ENCODE measurements at places on chromosomes 11 and 22.
A peak's percentile ranks its signal among the peaks of the same experiment; 100 is the strongest.

GRCh38 chr11:34585304-34585734 is 35.6 kb upstream of the EHF start:
- DNase-seq, result no peak

DNA sequence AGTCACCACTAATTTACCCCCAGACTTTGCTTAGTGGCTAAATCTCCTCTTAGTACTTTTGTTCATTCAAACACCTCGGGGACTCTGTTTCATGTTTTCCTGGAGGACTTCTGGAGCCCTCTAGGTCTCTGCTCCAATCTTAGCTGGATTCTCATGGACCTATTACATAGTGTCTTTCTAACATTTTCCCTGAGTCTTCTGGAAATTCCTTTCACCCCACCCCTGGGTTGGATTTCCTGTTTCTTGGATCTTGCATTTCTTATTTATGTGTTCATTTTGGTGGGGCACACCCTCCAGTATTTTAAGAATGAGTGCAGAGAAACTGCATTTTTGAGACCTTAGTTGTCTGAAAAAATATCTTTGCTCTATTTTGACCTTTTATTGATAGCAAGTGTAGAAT is 220.1 kb downstream of the BLID start:
- no peak for DNase-seq

DNA sequence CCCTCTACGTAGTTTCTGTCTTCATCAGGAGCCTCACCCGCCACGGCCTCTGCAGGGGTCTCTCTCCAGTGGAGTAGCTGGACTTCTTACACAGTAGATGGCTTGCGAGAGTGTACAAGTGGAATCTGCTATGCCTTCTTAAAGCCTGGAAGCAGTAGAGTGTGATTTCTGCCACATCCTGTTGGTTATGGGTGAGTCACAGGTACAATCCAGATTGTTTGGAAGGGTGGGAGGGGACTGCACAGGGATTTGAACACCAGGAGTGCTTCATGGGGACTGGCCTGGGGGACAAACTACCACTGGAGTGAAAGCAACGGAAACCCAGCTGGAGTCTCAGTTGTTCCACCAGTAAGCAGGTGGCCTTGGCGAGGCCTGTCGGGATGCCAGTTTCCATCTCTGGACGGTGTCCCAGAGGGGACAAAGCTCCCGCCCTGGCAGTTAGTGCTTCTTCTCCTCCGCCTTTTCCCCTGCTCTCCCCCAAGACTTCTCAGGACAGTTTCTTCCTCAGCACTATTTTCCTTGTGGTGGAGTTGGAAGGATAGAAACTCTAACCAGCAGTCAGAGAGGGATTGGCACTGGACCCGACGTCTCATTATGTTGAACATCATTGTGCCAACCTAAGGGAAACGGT is 85.0 kb upstream of the RCN1 start:
- DNase-seq, result no peak

GRCh38 chr22:42344361-42344905 is 74.0 kb upstream of the TCF20 start:
- DNase-seq, result no peak

DNA sequence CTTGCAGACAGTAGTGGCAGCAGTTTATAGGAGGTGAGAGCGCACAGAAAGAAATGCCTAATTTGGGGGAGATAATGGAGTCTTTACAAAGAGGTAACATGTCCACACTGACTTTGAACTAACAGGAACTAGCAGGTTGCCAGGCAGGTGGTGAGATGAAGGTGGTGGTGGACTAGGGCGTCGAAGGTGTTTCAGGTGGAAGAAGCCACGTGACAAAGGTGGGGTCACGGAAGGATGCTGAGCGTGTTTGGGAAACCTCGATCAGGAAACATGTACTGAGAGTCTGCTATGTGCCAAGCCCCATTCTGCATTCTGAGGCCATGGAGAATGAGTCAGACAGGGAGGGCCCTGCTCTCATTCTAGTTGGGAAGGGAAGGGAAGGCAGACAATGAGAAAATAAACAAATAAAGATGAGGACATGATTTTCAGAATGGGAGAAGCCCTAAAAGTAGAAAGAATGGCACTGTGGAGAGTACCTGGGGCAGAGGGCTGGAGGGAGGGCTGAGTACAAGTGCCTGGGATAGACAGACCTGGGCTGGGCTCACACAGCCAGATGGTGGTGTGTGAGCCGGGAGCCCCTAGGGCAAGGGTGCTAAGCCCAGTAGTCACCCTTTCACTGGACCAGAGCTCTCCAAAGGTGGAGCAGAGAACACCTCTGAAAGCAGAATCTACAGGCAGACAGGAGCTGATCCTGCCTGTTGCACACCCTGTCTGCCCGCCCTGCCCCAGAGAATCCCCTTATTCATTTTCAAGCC is 16.2 kb upstream of the NNMT start:
- no peak for DNase-seq

DNA sequence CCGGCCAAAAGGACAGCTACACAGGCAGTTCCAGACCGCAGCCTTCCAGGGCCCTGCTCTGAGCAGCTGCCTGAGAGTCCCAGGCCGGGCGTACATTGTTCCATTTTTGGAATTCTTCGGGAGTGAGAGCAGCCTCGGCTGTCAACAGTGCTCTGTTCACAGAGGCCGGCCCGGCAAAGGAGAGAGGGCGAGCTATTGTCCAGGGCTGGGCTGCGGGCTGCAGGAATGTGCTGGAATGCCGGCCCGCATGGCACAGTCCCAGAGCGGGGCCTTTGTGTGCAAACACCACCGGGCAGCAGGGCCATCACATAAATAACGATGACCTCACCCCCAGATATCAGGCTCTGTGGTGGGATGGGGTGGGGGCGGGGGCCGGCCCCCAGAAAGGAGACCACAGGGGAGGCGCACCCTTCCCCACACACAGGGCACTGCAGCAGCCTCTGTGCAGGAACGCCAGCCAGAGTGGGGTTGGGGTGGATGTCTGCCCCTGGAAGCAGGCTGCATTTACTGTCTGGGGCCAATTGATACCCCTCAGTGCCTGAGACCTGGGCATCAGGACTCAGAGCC is 15.8 kb downstream of the LINC01488 start:
- no peak for DNase-seq

- DNase-seq, result no peak
Observed at GRCh38 chr11:41146326-41146725, 313.1 kb downstream of the LRRC4C start.

GRCh38 chr22:38859581-38860282 is 12.3 kb downstream of the CBX6 start:
- DNase-seq, result no peak

DNA sequence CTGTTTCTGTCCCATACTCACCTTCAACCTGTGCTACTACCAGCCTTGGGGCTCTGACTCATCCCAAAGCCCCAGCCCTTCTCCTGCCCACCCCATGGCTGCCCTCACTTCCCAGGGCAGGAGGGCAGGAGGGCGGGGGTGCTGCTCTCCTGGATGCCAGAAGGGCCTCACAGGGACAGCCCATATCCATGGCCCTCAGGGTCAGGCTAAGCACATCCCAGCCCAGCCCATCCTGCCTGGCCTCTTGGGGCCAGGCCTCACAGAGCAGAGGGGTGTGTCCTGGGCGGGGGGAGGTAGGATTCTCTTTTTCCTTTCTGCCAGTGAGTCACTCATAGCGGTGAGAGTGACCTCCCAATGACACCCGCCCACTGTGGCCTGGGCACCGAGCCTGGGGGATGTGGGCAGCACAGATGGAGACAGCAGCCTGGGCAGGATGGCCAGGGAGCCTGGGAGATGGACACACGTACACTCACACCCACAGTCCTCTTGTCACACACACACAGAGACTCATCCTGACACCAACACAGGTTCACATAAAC is 2.4 kb downstream of the LTBP3 start:
- no peak for DNase-seq

GRCh38 chr22:46638601-46639431 is 18.6 kb downstream of the GRAMD4 start:
- no peak for DNase-seq

DNA sequence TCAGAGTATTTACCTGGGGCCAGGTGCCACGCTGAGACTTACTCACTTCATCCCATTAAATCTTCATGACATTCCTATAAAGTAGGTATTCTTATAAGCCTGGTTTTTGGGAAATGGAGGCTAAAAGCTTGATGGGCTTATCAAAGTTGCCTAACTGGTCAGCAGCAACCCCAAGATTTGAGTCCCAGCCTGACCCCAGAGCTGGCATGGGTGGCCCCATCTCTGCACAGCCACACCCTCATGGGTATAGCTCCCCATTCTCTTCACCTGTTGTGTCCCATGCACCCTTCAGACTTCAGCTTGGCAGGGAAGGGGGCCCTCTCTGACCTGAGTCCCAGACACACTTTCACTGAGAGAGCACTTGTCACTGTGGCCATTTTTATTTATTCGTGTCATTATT is 37.4 kb upstream of the TP53I11 start:
- DNase-seq, result no peak

GRCh38 chr11:29616611-29617010 is 400.2 kb downstream of the KCNA4 start:
- no peak for DNase-seq

GRCh38 chr11:36702330-36703054 is 104.5 kb upstream of the RAG2 start:
- peak; percentile 77 for DNase-seq

DNA sequence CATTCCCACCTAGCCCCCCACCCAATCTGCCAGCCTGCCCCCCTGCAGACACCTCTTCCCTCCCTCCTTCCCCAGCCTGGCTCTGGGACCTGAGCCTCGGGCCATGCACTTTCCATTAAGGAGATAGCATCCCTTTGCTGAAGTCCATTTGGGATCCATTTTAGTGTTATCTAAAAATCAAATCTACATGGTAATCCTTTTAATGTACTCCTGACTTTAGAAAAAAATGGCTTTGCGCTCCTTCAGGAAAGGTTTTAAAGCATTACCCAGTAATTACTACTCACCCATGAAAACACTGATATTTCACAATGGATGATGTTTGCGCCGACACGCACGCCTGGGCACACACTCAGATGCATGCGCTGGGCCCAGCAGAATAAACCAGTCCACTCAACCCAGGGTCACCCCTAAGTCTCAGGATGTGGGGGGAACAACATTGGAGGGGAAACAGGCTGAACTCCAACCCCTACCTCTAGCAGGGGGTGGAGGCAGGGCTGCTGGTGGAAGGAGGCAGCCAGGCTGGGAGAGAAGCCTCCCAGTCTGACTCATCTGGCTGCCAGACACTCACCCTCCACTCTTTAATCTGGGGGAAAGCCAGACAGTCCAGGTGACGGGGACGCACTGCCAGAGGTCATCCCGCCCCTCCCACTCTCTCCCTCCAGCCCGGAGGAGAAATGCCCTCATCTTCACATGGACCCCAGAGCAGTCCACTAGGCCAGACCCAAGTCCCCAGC is 29.8 kb downstream of the LMO1 start:
- no peak for DNase-seq

DNA sequence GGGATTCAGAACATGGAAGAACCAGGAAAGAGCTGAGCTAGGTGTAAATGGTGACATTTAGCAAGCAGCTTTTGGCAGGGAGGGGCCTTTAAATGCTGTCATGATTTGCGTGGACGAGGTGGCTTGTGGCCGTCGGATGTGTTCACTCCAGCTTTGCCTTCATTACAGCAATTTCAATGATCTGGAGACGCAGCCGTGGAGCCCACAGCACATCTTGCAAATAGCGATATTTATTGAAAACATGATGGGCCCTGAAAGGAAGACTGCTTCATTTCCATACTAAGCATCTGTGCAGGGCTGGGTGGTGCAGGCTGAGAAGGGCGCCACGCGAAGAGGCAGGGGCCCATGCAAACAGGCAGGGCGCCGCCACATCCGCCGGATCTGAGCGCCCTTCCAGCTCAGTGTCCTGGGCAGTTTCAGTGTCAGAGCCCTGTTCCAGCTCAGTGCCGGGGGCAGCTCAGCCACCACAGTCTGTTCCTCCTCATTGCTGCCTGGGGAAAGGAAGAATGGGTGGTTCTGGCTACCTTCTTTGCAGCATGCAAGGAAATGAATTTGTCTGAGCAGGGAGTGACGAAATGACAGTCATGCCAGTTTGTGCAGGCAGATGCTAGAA is 111.1 kb upstream of the TTC12 start:
- DNase-seq, result no peak

- no peak for DNase-seq
Observed at GRCh38 chr11:121793291-121793690, 322.7 kb downstream of the BLID start.

- DNase-seq, result no peak
Observed at GRCh38 chr11:129436573-129436972, 60.9 kb downstream of the BARX2 start.

- peak; percentile 59 for DNase-seq
Observed at GRCh38 chr11:133064152-133064877, 468.0 kb downstream of the OPCML start.

DNA sequence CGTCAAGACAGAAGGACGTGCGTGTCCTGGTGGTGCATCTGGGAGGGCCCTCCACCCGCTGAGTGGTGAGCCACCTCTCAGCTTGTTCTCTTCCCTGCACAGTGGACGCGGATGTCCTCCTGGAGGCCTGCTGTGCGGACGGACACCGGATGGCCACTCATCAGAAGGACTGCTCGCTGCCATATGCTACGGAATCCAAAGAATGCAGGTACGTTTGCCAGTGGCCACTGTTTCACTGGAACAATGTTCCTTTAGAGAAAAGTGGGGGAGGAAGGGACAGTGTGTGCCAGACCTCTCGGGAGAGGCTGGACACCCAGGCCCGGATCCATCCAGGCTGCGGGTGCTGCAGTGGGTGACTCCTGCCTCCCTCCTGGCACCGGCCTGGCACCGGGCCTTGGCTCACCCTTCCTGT is 15.9 kb downstream of the FBLN1 start:
- no peak for DNase-seq

Measured in NCI-H1930 (cell line).